ENCODE measurements at places on chromosomes 5 and 9.

GRCh38 chr9:23783509-23783908 is 42.5 kb downstream of the ELAVL2 start:
- no peak for DNase-seq

DNA sequence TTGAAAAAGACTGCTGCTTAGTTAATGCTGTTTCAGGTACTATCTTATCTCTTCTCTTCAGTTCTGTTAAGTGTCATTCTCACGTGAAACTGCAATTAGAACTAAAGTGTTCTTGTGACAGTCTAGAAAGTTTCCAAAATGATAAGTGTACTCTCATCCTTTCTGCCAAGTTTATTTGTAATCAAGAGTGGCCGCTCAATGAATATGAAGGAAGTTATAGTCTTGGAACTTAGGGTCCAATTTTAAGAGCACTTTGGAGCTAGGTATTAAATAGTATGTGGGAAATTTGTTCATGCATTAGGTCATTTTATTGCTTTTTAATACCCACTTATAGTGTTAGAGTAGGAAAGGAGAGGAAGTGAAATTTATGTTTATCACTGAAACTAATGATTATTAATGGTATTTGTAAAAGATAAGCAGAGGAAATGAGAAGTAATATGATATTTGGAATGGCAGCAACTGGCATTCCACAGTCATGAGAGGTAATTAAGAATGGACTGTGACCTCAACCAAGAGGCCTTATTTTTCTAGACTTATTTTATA is 20.4 kb downstream of the XRCC4 start:
- DNase-seq: no peak

- no peak for DNase-seq
Measured at GRCh38 chr5:135477613-135478066, 25.5 kb upstream of the TIFAB start.

DNA sequence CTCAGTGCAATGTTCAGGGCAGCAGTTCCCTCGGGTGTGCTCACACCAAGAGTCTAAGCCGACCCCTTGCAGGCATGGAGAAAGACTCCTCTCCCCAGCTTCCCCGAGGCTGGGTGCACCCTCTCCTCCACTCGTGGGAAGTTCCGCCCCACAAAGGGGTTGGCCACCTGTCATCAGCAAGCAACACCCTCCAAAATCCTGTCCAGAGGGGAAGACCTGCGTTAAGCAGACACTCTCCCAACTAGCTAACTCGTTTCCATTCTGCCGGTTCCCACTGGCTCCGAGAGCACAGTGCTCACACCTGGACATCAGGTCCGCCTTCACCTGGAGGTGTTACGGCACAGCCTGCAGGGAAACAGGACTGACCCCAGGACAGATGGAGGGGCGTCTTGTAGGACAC is 117.9 kb upstream of the IRX4 start:
- no peak for DNase-seq
